ENCODE measurements at places on chromosomes 4 and X. TPM values are rescaled to one million over a fixed set of nuclear protein-coding genes. Genes with fewer than 3 reads are reported as not detected.
A peak's percentile ranks its signal among the peaks of the same experiment; 100 is the strongest.

DNA sequence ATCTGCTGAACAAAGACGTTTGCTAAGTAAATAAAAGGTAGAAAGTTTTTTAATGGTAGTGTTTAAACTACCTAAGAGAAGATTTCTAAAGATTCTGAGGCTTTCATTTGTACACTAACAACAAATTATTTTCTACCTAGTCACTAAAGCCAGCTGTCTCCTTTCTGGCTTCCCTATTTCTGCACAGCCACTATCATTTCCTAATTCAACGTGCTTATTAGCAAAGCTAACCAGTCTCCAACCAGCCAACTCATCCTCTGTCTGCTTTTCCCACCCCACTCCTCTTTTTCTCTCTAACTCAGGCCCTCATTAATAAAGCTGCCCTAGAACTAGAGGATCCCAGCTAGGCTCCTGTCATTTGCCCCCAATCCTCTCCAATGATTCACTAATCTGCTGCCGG lies 118.2 kb downstream of the ZNF827 start:
- H3K27ac ChIP-seq, result no peak overlapping the region
- no peaks in the 10 kb centered on the region for H3K27me3 ChIP-seq
- no peak for DNase-seq
- H3K36me3 ChIP-seq, result peaks cover 63% of the 10 kb centered on the region
- no peak overlapping the region for H3K4me3 ChIP-seq

The TBC1D8B gene
- 1.4 TPM for total RNA-seq

GRCh38 chrX:3713225-3713936 lies at the start of gene PRKX:
Gene PRKX (minus strand): TSS chrX:3713649. CDS start chrX:3713253, 396 bp downstream.
- DNase-seq, result peak; percentile 74
- peaks cover 11% of the 10 kb centered on the region for H3K4me1 ChIP-seq
- H3K27ac ChIP-seq, result peak within 1 kb of the TSS; percentile 95
- H3K36me3 ChIP-seq, result peaks cover 10% of the 10 kb centered on the region
- no peaks in the 10 kb centered on the region for H3K27me3 ChIP-seq

DNA sequence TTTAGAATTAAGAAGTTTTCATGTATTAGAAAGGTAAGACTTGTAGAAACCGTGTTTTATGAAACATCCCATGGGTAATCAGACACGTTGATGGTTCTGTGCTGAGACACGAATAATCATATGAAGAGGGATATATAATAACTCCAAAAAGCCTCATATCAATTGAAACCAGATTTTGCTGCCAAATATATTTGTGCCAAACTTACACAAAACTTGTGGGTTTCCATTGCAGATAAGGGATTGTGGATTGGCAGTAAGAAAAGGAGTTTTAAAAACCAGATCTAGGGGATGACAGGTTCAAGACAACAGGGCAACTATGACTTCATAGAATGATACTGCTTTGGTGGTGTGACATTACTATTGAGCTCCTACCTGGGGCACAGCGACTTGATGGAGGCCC lies 616.1 kb downstream of the BCOR start:
- peaks cover 5% of the 10 kb centered on the region for H3K4me1 ChIP-seq
- H3K27me3 ChIP-seq, result no peaks in the 10 kb centered on the region
- H3K4me3 ChIP-seq, result no peak overlapping the region
- H3K36me3 ChIP-seq, result no peaks in the 10 kb centered on the region
- H3K27ac ChIP-seq, result no peak overlapping the region

The LRAT gene
- not detected for total RNA-seq

The CSAG1 gene
- total RNA-seq, result not detected

The PRKG2 gene
- total RNA-seq, result 0.24 TPM

DNA sequence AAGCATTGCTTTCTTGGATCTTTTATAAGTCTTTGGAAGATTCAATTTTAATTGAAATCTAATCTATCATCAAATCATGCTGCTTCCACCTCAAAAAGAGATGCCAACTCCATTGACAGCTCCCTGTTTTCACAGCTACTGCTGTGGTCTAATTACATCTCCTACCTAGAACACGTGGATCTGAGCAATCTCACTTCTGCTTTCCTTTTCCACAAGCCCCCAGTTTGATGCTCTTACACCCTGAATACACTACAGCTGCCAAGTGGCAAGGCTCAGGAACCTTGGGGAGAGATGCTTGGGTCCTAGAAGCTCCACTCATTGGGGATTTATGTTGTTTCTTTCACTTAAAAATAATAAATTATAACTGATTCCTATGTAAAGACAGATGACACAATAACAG lies 172.0 kb downstream of the CFAP299 start:
- H3K36me3 ChIP-seq, result no peaks in the 10 kb centered on the region
- no peak for DNase-seq
- peaks cover 19% of the 10 kb centered on the region for H3K4me1 ChIP-seq
- no peak overlapping the region for H3K27ac ChIP-seq
- H3K27me3 ChIP-seq, result no peaks in the 10 kb centered on the region

DNA sequence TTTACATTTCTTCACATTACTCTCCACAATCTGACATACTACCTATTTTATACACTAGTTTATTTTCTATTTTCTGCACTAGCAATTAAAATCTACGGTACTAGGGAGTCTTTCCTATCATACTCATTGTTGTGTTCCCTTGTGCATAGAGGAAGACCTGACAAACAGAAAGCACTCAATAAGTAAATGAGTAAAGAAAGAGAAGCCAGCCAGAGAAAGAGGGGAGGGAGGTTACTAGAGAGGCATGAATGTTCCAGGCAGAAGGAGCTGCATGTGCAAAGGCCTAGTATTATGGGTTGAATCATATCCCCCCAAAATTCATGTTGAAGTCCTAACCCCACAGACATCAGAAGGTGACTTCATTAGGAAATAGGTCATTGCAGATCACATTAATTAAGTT lies 114.0 kb downstream of the ZAR1 start:
- H3K4me1 ChIP-seq, result no peaks in the 10 kb centered on the region
- no peak for DNase-seq
- no peaks in the 10 kb centered on the region for H3K27me3 ChIP-seq
- H3K36me3 ChIP-seq, result peaks cover 4% of the 10 kb centered on the region
- no peak overlapping the region for H3K27ac ChIP-seq

- no peaks in the 10 kb centered on the region for H3K27me3 ChIP-seq
- no peak overlapping the region for H3K4me3 ChIP-seq
- no peak overlapping the region for H3K27ac ChIP-seq
- no peaks in the 10 kb centered on the region for H3K4me1 ChIP-seq
Measured at GRCh38 chr4:34309383-34309906, 1934.9 kb downstream of the ARAP2 start.

- no peaks in the 10 kb centered on the region for H3K4me1 ChIP-seq
- H3K4me3 ChIP-seq, result no peak overlapping the region
- no peaks in the 10 kb centered on the region for H3K27me3 ChIP-seq
- no peak overlapping the region for H3K27ac ChIP-seq
- H3K36me3 ChIP-seq, result no peaks in the 10 kb centered on the region
Measured at GRCh38 chr4:123583043-123583442, 186.4 kb downstream of the SPRY1 start.

The PHEX gene
- 2.1 TPM for total RNA-seq

- no peak for DNase-seq
- no peaks in the 10 kb centered on the region for H3K36me3 ChIP-seq
- no peaks in the 10 kb centered on the region for H3K27me3 ChIP-seq
- H3K27ac ChIP-seq, result no peak within 1 kb of the TSS
- no peak within 1 kb of the TSS for H3K4me3 ChIP-seq
Measured at GRCh38 chrX:55074851-55075467, at the start of gene PAGE2B. Gene PAGE2B (plus strand): TSS chrX:55075030. CDS start chrX:55076042, 1,012 bp downstream.

GRCh38 chr4:72715299-72715698 lies 146.3 kb upstream of the ADAMTS3 start:
- no peak overlapping the region for H3K27ac ChIP-seq
- no peaks in the 10 kb centered on the region for H3K4me1 ChIP-seq
- no peak overlapping the region for H3K4me3 ChIP-seq
- no peak for DNase-seq

- no peaks in the 10 kb centered on the region for H3K4me1 ChIP-seq
- H3K27ac ChIP-seq, result no peak overlapping the region
- H3K27me3 ChIP-seq, result peaks cover 3% of the 10 kb centered on the region
- no peak for DNase-seq
Measured at GRCh38 chrX:49850028-49850427, 20.9 kb downstream of the PAGE4 start.

The PDK3 gene
- 39.8 TPM for total RNA-seq

The ATP11C gene
- total RNA-seq, result 10.9 TPM

DNA sequence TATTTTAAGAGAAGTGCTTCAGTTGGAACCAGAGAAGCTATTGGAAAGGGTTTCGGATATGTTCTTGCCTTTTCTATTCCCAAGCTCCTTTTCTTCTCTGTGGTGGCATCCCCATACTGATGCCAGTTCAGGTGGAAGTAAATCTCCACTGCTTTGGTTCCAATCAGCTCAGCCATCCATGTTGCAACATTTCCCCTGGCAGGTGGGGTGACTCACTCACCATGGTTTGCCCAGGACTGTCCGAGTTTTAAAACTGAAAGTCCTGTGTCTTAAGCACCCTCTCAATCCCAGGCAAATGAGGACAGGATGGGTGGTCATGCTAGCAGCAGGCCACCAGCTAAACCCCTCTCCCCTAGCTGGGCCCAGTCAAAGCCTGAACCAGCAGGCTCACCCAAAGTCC lies 15.1 kb downstream of the RAI2 start:
- no peak for DNase-seq
- no peaks in the 10 kb centered on the region for H3K27me3 ChIP-seq
- no peak overlapping the region for H3K4me3 ChIP-seq
- peaks cover 4% of the 10 kb centered on the region for H3K4me1 ChIP-seq
- no peak overlapping the region for H3K27ac ChIP-seq

- no peak overlapping the region for H3K4me3 ChIP-seq
- DNase-seq, result no peak
- H3K27me3 ChIP-seq, result peaks cover 7% of the 10 kb centered on the region
Measured at GRCh38 chr4:105637408-105638176, 70.9 kb downstream of the INTS12 start.

DNA sequence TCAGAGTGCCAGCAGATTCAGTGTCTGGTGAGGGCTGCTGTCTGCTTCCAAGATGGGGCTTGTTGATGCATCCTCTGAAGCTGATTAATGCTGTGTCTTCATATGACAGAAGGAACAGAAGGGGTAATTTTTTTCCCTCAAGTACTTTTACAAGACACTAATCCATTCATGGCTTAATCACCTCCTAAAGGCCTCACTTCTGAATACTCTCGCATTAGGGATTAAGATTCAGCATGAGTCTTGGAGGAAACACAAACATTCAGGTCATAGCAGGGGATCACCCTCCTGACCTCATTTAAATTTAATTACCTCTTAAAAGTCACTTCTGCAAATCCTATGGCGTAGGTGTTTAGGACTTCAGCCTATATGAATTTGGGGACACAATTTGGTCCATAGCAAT lies 1145.5 kb upstream of the PCDH10 start:
- H3K27me3 ChIP-seq, result no peaks in the 10 kb centered on the region
- no peaks in the 10 kb centered on the region for H3K4me1 ChIP-seq
- no peak for DNase-seq
- H3K27ac ChIP-seq, result no peak overlapping the region
- no peak overlapping the region for H3K4me3 ChIP-seq

GRCh38 chr4:1011022-1011665 lies at the start of gene FGFRL1:
Gene FGFRL1 (plus strand): TSS chr4:1011626. CDS start chr4:1012486, 860 bp downstream.
- peaks cover 10% of the 10 kb centered on the region for H3K4me1 ChIP-seq
- H3K27ac ChIP-seq, result peak within 1 kb of the TSS; percentile 76
- H3K4me3 ChIP-seq, result peak within 1 kb of the TSS; percentile 69

DNA sequence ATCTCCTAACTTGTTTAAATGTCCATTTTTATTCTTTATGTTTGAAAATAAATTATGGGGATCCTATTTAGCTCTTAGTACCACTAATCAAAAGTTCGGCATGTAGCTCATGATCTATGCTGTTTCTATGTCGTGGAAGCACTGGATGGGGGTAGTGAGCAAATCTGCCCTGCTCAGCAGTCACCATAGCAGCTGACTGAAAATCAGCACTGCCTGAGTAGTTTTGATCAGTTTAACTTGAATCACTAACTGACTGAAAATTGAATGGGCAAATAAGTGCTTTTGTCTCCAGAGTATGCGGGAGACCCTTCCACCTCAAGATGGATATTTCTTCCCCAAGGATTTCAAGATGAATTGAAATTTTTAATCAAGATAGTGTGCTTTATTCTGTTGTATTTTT lies 27.6 kb downstream of the NUDT6 start:
- no peaks in the 10 kb centered on the region for H3K27me3 ChIP-seq
- no peak overlapping the region for H3K27ac ChIP-seq
- no peaks in the 10 kb centered on the region for H3K36me3 ChIP-seq
- DNase-seq, result no peak

GRCh38 chrX:137031517-137032340 lies 2.1 kb downstream of the GPR101 start:
- peaks cover 39% of the 10 kb centered on the region for H3K27me3 ChIP-seq
- peaks cover 7% of the 10 kb centered on the region for H3K4me1 ChIP-seq
- DNase-seq, result peak; percentile 61
- no peaks in the 10 kb centered on the region for H3K36me3 ChIP-seq
- H3K27ac ChIP-seq, result no peak overlapping the region

- no peaks in the 10 kb centered on the region for H3K4me1 ChIP-seq
- no peaks in the 10 kb centered on the region for H3K36me3 ChIP-seq
- no peak overlapping the region for H3K4me3 ChIP-seq
- peaks cover 8% of the 10 kb centered on the region for H3K27me3 ChIP-seq
- no peak overlapping the region for H3K27ac ChIP-seq
Measured at GRCh38 chr4:141807103-141807891, 170.9 kb downstream of the IL15 start.

- H3K27ac ChIP-seq, result no peak overlapping the region
- no peak for DNase-seq
- no peaks in the 10 kb centered on the region for H3K4me1 ChIP-seq
- H3K27me3 ChIP-seq, result no peaks in the 10 kb centered on the region
- no peak overlapping the region for H3K4me3 ChIP-seq
Measured at GRCh38 chrX:12825801-12826200, 34.6 kb downstream of the PRPS2 start.

The IL9R gene
- total RNA-seq, result 2.7 TPM

GRCh38 chr4:98260047-98260578 lies 1.1 kb upstream of the RAP1GDS1 start:
- peaks cover 37% of the 10 kb centered on the region for H3K4me1 ChIP-seq
- peak overlapping the region; percentile 97 for H3K27ac ChIP-seq
- peaks cover 2% of the 10 kb centered on the region for H3K36me3 ChIP-seq

DNA sequence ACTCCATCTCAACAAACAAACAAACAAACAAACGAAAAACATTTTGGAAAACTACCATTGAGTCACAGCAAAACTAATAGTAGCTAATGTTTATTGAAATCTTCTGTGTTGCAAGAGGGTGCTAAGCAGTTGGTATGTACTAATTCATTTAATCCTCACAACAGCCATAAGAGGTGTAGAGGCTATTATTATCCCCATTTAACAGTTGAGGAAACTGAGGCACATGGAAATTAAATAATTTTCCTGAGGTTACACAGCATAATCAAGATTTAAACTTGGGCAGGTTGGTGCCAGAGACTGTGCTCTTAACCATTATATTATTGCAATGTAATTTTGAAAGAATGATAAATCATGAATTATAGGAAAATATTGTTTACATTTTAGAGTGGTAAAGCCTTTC lies 17.5 kb upstream of the RHOH start:
- H3K27me3 ChIP-seq, result no peaks in the 10 kb centered on the region
- no peak overlapping the region for H3K4me3 ChIP-seq
- H3K27ac ChIP-seq, result no peak overlapping the region
- peaks cover 26% of the 10 kb centered on the region for H3K4me1 ChIP-seq

GRCh38 chr4:184548316-184548647 lies 73.9 kb upstream of the IRF2 start:
- DNase-seq, result no peak
- no peak overlapping the region for H3K27ac ChIP-seq
- H3K27me3 ChIP-seq, result peaks cover 5% of the 10 kb centered on the region
- H3K4me1 ChIP-seq, result peaks cover 3% of the 10 kb centered on the region
- H3K4me3 ChIP-seq, result no peak overlapping the region
- H3K36me3 ChIP-seq, result no peaks in the 10 kb centered on the region

Data from activated CD4-positive, alpha-beta memory T cell treated with anti-CD3 and anti-CD28 coated beads for 36 hours (primary cell).